ENCODE measurements at places on chromosomes 1 and 21. TPM values are rescaled to one million over a fixed set of nuclear protein-coding genes. Genes with fewer than 3 reads are reported as not detected.

The PRKCZ gene
- total RNA-seq, result 26.7 TPM

DNA sequence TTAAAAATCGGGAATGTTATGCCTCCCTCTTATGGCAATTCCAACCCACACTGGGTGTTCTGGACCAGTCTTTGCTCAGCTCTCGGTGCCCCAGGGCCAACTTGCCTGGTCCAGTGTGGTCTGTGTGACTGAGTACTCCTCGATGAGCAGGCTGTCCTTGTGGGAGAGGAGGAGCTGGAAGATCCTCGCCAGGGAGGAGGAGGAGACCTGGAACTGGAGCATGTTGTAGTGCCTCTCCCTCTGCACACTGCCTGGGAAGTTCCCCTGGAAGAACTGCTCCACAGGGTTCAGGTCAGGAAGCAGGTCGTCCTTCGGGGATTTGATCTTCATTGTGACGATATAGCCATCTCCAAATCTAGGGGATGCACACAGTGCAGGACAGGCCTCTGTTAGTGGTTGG, 88.5 kb upstream of the GCLM start:
- DNase-seq, result no peak

DNA sequence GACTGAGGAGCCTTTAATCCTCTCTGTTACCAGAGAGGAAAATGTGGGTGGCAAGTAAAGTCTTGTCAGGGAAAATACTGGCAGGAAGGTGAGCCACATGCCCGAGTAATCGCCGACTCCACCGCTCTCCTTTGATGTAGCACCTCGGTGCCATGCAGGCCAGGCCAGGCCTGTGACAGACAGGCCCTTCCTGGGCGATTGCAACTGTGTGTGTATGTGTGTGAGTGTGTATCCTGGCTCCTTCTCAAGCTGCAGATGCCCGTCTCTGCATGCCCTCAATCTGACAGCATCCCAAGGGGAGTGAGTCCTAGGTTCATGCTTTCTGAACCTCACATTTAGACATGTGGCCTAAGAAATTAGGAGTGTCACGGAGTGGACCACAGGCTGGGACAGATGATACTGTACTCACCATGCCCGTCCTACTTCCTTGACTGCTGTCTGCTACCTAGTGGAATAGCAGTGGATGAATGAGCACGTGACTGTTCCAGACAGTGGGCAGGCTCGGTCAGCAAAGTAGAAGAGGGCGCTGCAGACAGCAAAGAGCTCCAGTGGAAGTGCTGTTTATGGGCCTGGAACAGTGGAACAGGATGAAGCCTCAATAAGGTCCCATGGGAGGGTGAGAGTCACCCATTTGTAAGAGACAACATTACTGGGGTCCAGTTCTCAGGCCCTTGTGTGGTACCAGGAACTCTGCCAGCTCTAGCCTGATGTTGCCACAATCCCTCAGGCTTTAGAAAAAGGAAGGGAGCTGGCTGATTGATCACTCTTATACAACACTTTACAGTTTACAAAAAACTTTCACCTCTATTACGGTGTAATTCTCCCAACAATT, 25.3 kb downstream of the SERTAD4 start:
- DNase-seq, result no peak

The NECTIN4 gene
- total RNA-seq, result not detected

The IFNAR1 gene
- total RNA-seq, result 23.8 TPM

The PLA2G4A gene
- not detected for total RNA-seq

DNA sequence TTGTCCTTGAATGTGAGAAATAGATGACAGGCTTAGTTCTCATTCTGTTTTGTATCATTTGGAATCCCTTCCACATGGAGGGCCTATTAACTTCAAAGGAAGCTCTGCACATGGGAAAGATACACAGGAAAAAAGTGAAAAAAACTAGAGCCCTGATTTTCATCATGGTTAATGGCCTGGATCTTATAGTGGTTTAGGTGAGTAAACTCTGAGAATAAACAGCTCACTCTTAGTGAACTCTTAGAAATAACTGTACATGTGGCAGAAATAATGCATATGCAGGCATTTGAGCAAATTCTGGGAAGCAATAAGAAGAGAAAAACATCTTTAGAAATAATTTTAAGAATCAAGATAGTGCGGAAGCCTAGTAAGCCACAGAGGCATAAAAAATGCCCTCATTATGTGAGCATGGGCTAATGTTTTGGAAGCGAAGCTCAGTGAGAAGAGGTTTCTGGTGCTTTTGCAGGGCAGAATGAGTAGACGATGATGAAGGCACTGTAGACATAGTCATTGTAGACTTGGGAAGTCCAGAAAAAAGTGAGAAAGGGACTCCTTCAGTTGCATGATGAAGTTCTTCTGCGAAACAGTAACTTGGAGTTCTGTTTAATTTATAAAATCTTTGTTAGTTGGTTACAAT, 279.9 kb downstream of the DNM3 start:
- DNase-seq, result no peak

The FAM72D gene
- total RNA-seq, result 12.8 TPM

- no peak for DNase-seq
Observed at GRCh38 chr1:32709075-32709474, 6.5 kb upstream of the SYNC start.

DNA sequence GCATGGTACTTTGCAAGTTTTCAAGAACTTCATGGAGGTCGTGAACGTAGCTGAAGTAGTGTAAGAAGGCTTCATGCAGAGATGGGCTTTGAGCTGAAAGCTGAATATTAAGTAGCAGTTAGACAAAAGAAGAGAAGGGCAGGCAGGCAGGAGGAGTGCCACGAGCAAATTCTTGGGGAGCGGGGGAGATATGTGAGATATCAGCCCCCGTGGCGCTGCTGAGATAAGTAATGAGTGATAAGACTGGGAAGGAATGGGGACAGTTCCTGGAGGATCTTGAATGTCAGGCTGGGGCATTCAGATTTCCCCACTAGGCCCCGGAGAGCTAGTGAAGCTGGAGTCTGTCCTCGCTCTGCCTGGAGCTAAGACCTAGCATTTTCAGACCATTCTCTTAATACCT, 27.9 kb upstream of the KIRREL1 start:
- no peak for DNase-seq

All from Panc1 (cell line).